H1 (cell line): ENCODE measurements at places on chromosomes 16 and 17. TPM values are rescaled to one million over a fixed set of nuclear protein-coding genes. Genes with fewer than 3 reads are reported as not detected.

USP43 gene
- 6.9 and 7.2 TPM in 2 replicates for total RNA-seq

TBC1D3K gene
- total RNA-seq: not detected in 2 replicates

TRPV3 gene
- total RNA-seq: 0.40 and 0.56 TPM in 2 replicates

KRT25 gene
- total RNA-seq: not detected in 2 replicates

NEURL4 gene
- total RNA-seq: 46.8 and 55.4 TPM in 2 replicates

WNT9B gene
- not detected in 2 replicates for total RNA-seq

ABCA9 gene
- not detected in 2 replicates for total RNA-seq

MYH8 gene
- total RNA-seq: not detected in 2 replicates

PPY gene
- not detected in 2 replicates for total RNA-seq

SLC5A11 gene
- 0.26 and 0.36 TPM in 2 replicates for total RNA-seq

DVL2 gene
- 59.3 and 59.6 TPM in 2 replicates for total RNA-seq

PLA2G10 gene
- total RNA-seq: 0.54 and 0.60 TPM in 2 replicates

ITGAL gene
- total RNA-seq: not detected in 2 replicates

GPR139 gene
- total RNA-seq: 0.73 and 0.84 TPM in 2 replicates

ABCC12 gene
- not detected in 2 replicates for total RNA-seq

CD300E gene
- not detected in 2 replicates for total RNA-seq

GPRC5C gene
- 17.1 and 18.3 TPM in 2 replicates for total RNA-seq

PLEKHH3 gene
- total RNA-seq: 11.1 and 13.7 TPM in 2 replicates

CCDC154 gene
- 0.88 and 1.3 TPM in 2 replicates for total RNA-seq

SEC14L5 gene
- 3.0 and 3.2 TPM in 2 replicates for total RNA-seq

CDH11 gene
- total RNA-seq: 8.4 and 8.7 TPM in 2 replicates

LITAF gene
- total RNA-seq: 160 and 165 TPM in 2 replicates

GDE1 gene
- 65.8 and 70.8 TPM in 2 replicates for total RNA-seq

XAF1 gene
- total RNA-seq: not detected in 2 replicates

PEMT gene
- 40.1 and 42.0 TPM in 2 replicates for total RNA-seq

PRSS22 gene
- total RNA-seq: 2.7 and 4.4 TPM in 2 replicates

CCL1 gene
- not detected in 2 replicates for total RNA-seq

HS3ST3B1 gene
- 14.0 and 14.4 TPM in 2 replicates for total RNA-seq

SPEM2 gene
- total RNA-seq: not detected in 2 replicates

CES5A gene
- total RNA-seq: not detected in 2 replicates

CEP295NL gene
- total RNA-seq: 1.4 and 2.0 TPM in 2 replicates

NOXO1 gene
- 2.5 and 3.3 TPM in 2 replicates for total RNA-seq

CHAD gene
- total RNA-seq: 0.17 TPM in 1 of 2 replicates, not detected in the other

SREBF1 gene
- total RNA-seq: 69.9 and 70.8 TPM in 2 replicates

SRL gene
- 0.08 TPM in 1 of 2 replicates, not detected in the other for total RNA-seq

CSH2 gene
- total RNA-seq: 0.43 and 0.52 TPM in 2 replicates

PRPF8 gene
- total RNA-seq: 328 and 329 TPM in 2 replicates

GAST gene
- not detected in 2 replicates for total RNA-seq

TMEM106A gene
- total RNA-seq: 4.1 and 5.4 TPM in 2 replicates

TAT gene
- not detected in 2 replicates for total RNA-seq

CRHR1 gene
- 0.55 and 0.56 TPM in 2 replicates for total RNA-seq

TMEM114 gene
- total RNA-seq: 1.6 TPM in 2 replicates

SLFN11 gene
- 0.27 and 0.28 TPM in 2 replicates for total RNA-seq

WFIKKN1 gene
- total RNA-seq: 10.2 and 11.4 TPM in 2 replicates
